ENCODE measurements at places on chromosomes 16 and 17. TPM values are rescaled to one million over a fixed set of nuclear protein-coding genes. Genes with fewer than 3 reads are reported as not detected.

HOXB3 gene
- total RNA-seq: not detected

DNA sequence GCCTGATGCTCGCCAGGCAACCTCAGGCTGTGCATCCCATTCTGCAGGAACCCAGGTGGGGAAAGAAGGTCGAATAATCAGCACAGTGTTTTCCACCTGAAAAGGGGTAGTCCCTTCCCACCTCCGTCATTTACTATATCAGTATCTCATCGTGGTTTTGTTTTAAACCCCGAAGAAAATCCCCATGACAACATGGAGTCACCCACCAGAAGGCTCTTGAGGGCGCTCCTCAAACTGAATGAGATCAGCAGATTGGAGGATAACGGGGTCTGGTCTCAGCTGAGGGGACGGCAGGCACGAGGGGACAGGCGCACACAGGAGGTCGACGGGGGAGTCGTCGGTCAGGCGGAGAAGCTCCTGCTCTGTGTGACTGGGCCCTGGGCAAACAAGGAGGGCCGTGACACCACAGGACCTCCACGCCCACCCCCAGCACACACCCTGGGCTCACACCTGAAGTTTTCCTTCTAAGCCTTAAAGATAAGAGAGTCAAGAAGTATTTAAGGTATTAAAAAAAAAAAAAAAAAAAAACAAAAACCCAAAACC is 44.2 kb downstream of the MARF1 start:
- no peak overlapping the region for H3K27ac ChIP-seq
- no peak overlapping the region for H3K4me3 ChIP-seq
- no peaks in the 10 kb centered on the region for H3K27me3 ChIP-seq

- H3K4me3 ChIP-seq: no peak overlapping the region
- H3K36me3 ChIP-seq: no peaks in the 10 kb centered on the region
- H3K27me3 ChIP-seq: no peaks in the 10 kb centered on the region
Measured at GRCh38 chr17:75758131-75758905, 6.7 kb downstream of the GALK1 start.

GRCh38 chr17:34434052-34434451 is 71.0 kb upstream of the CCL1 start:
- H3K27me3 ChIP-seq: no peaks in the 10 kb centered on the region
- no peaks in the 10 kb centered on the region for H3K4me1 ChIP-seq
- H3K4me3 ChIP-seq: no peak overlapping the region
- no peaks in the 10 kb centered on the region for H3K36me3 ChIP-seq
- no peak for DNase-seq

DNA sequence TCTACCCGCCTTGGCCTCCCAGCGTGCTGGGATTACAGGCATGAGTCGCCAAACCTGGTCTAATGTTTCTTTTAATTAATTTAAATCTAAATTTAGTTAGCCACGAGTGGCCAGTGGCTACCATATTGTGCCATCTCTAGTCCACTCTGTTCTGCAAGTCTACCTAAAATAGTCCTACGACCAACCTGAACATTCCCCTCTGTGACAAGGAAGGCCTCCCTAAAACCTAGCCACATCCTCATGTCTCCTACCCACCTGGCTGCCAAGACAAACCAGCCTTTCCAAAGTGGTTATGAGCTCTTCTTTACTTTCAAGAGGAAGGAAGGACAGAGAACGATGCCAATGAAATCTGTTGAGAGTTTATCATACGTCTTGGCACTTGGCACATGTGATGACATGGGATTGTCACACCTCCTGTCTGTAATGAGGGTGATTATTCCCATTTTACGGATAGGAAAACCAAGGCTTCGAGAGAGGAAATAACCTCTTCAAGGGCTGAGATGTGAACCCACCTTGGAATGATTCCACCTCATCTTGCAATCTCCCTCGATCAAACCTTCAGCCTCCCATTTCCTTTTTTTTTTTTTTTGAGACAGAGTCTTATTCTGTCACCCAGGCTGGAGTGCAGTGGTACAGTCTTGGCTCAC is 19.7 kb downstream of the MYH11 start:
- peaks cover 20% of the 10 kb centered on the region for H3K27me3 ChIP-seq
- H3K36me3 ChIP-seq: no peaks in the 10 kb centered on the region
- no peak overlapping the region for H3K4me3 ChIP-seq
- H3K4me1 ChIP-seq: no peaks in the 10 kb centered on the region
- no peak for DNase-seq
- H3K27ac ChIP-seq: no peak overlapping the region

DNA sequence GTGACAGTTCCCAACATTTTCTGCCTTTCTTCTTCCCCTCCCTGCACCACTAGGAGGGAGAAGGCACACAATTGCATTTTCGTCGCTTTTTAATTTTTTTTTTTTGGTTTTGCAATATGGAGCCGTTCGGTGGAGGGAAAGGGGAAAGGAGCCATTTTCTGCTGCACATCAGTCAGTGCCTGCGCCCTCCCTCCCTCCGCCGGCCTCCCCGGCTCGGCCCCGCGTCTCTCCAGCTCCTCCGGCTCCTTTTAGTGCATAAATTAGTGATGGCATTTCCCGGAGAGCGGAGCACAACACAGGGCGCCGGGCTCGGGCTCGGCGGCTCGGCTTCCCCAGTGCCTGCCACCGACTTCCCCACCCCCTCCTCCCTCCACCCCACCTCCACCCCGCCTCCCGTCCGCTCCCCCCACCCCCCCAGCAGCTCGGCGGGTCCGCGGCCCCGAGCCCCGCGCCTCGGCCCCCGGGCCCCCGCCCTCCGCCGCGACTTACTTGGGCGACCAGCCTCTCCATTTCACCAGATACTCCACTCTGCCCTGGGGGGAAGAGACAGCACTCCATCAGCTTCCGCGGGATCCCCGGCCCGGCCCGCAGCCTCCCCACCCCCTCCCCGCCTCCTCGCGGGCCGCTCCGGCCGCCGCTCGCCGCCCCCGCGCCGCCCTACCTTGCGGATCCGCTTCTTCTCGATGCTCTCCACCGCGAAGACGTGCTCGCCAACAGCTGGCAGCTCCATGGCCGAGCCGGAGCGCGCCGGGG is 542 bp downstream of the CBX4 start:
- no peak for DNase-seq
- H3K27ac ChIP-seq: peak overlapping the region; percentile 71
- H3K4me3 ChIP-seq: peak overlapping the region; percentile 100
- peaks cover 73% of the 10 kb centered on the region for H3K4me1 ChIP-seq
- H3K27me3 ChIP-seq: no peaks in the 10 kb centered on the region

GRCh38 chr16:12677502-12677901 is 126.2 kb downstream of the CPPED1 start:
- H3K4me1 ChIP-seq: peaks cover 37% of the 10 kb centered on the region
- peaks cover 40% of the 10 kb centered on the region for H3K36me3 ChIP-seq
- H3K27me3 ChIP-seq: no peaks in the 10 kb centered on the region

DNA sequence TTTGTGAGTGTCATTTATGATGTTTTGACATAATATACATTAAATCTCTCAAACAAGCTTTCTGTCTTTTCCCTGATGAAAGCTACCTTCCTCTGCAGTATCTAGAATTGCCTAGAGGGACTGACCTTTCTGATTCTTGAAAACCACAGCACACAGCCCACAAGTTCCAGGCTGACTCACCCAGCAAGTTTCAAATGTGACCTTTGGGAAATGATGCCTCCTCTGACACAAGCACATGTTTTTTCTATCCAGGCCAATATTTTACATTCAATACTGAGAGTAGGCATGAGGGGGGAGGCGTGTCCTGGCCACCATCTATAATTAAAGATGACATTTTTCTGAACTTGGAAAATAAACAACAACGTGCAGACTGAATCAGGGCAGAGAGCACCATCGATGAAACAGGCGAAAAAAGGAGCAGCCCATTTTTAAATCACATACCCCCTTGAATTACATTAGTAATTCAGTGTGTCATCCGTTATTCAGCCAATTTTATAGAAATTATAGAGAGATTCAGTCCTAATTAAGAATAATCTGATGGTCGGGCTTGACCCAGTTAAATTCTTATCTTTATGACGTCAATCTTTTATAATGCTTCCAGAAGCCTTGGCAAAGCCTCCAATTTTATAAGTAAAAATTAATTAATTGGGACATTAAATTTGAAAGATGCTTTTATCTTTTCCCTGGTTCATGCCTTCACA is 292.6 kb upstream of the CDH11 start:
- H3K27ac ChIP-seq: no peak overlapping the region
- no peak for DNase-seq
- no peaks in the 10 kb centered on the region for H3K36me3 ChIP-seq
- H3K27me3 ChIP-seq: no peaks in the 10 kb centered on the region
- H3K4me3 ChIP-seq: no peak overlapping the region
- no peaks in the 10 kb centered on the region for H3K4me1 ChIP-seq

DNA sequence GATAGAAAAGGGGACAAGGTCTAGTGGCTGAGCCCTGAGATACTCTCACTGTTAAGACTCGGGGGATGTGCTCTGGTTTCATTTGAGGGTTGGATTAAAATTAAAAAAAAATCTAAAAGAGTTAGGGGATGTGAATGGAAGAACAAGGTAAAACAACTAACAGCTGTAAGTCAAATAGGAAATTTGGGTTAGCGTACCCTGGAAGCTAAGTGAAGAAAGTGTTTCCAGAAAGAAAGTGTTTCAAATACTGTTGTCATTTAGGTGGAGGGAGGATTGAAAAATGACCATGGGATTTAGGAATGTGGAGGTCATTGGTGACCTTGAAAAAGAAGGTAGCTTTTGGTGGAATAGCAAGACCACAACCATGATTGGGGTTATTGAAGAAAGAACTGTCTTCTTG is 37.7 kb downstream of the PPM1D start:
- DNase-seq: no peak
- H3K27ac ChIP-seq: no peak overlapping the region
- H3K36me3 ChIP-seq: peaks cover 48% of the 10 kb centered on the region
- H3K4me3 ChIP-seq: no peak overlapping the region
- 0 out of 2 replicates have a peak, but pooled peaks cover 8% of the 10 kb centered on the region for H3K4me1 ChIP-seq

DNA sequence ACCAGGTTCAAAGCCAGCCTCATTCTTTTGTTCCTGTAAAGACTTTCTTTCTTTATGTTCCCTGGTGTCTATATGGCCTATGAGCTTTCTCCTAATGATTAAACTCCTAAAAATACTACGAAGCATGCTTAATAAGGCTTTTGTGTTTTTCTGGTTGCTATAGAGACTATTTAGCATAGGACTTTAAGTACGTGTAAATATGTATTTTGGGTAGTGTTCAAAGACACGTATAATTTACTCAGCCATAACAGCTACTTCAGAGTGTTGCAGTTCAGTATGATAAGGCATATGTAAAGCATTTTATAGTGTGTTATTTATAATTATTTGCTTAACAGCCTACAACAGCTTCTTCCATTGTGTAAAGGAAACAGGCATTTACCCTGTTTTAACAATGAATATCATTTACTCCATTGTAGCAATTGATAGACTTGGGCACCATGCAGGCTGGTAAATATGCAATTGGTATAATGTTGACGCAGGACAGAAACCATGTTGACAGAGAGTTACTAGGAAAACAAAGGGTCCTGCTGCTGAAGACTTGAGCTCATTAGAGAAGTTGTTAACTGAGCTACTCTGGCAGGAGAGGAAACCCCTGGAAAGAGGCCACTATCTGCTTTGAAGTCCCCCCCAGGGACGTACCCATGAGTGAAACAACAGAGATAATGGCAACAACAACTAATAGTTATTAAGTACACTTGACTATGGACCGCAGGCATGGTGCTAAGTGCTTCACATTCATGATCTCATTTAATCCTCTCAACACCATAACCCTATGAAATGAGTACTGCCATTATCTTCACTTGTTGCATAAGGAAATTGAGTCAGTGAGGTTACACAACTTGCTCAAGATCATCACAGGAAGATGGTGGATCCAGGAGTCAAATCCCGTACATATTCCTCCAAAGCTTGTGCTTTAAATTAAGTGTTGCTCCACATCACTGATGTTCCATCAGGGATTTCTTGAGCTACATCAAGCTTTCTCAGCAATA is 342.2 kb upstream of the DYNLRB2 start:
- no peak overlapping the region for H3K4me3 ChIP-seq
- H3K27me3 ChIP-seq: no peaks in the 10 kb centered on the region
- peaks cover 18% of the 10 kb centered on the region for H3K4me1 ChIP-seq
- H3K36me3 ChIP-seq: no peaks in the 10 kb centered on the region
- DNase-seq: peak; percentile 26

- H3K36me3 ChIP-seq: peaks cover 15% of the 10 kb centered on the region
- H3K27ac ChIP-seq: no peak overlapping the region
Measured at GRCh38 chr16:28913946-28914724, 10.9 kb downstream of the RABEP2 start.

GRCh38 chr17:48236681-48237134 is 129.1 kb downstream of the SNX11 start:
- no peak overlapping the region for H3K27ac ChIP-seq
- H3K36me3 ChIP-seq: no peaks in the 10 kb centered on the region
- DNase-seq: no peak

- no peak overlapping the region for H3K4me3 ChIP-seq
- DNase-seq: no peak
- no peak overlapping the region for H3K27ac ChIP-seq
- peaks cover 5% of the 10 kb centered on the region for H3K36me3 ChIP-seq
- peaks cover 35% of the 10 kb centered on the region for H3K4me1 ChIP-seq
Measured at GRCh38 chr17:2390199-2390836, 10.5 kb downstream of the MNT start.

DNA sequence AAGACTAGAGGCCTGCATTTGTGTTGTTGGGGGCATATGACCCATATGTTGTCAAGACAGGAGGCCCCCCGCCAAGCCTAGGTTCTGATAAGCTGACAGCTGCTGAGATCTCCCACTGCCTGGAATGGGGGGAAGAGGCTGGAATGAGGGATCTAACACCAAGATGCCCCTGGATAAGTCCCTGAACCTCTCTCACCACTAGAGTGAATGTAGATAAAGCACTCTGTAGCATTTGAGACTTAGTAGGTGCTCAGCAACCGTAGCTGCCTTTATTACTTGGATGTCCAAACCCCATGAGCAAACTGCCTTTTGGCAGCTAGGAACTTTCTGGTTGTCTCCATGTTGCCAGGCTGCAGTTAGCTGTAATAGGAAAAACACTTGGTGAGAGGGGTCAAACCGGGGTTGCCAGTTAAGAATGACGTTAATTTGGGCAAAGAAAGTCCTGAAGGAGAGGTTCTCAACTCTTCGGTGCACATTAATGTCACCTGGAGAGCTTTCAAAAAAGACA is 4.4 kb upstream of the RASL10B start:
- no peak overlapping the region for H3K27ac ChIP-seq
- H3K4me3 ChIP-seq: no peak overlapping the region

GRCh38 chr17:51435641-51436091 is 175.3 kb downstream of the UTP18 start:
- H3K36me3 ChIP-seq: no peaks in the 10 kb centered on the region
- no peak overlapping the region for H3K27ac ChIP-seq
- DNase-seq: peak; percentile 92
- 0 out of 2 replicates have a peak, but pooled peaks cover 4% of the 10 kb centered on the region for H3K4me1 ChIP-seq
- no peaks in the 10 kb centered on the region for H3K27me3 ChIP-seq
- no peak overlapping the region for H3K4me3 ChIP-seq

Data from HepG2 (cell line).